ENCODE measurements at places on chromosomes 16 and 17.

GRCh38 chr17:77427391-77427991 lies 286.7 kb downstream of the SEC14L1 start:
- no peak for DNase-seq

DNA sequence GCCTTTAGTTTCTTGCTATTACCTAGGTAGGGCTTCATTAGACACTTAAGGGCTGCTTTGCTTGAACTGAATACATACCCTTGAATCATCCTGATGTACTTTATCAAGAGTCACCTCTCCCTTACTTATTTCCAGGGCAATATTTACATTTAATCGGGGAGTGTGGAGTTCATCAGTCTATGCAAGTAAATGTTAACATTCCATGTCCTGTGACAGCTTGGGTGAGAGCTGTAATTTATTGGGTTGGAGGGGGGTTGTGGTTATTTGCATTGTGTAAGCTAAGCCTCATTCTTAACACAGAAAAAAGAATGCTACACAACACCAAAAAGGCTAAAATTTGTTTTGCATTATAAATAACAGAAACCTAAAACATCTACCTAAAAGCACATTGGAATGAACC lies 16.7 kb downstream of the KCNJ16 start:
- DNase-seq = no peak

DNA sequence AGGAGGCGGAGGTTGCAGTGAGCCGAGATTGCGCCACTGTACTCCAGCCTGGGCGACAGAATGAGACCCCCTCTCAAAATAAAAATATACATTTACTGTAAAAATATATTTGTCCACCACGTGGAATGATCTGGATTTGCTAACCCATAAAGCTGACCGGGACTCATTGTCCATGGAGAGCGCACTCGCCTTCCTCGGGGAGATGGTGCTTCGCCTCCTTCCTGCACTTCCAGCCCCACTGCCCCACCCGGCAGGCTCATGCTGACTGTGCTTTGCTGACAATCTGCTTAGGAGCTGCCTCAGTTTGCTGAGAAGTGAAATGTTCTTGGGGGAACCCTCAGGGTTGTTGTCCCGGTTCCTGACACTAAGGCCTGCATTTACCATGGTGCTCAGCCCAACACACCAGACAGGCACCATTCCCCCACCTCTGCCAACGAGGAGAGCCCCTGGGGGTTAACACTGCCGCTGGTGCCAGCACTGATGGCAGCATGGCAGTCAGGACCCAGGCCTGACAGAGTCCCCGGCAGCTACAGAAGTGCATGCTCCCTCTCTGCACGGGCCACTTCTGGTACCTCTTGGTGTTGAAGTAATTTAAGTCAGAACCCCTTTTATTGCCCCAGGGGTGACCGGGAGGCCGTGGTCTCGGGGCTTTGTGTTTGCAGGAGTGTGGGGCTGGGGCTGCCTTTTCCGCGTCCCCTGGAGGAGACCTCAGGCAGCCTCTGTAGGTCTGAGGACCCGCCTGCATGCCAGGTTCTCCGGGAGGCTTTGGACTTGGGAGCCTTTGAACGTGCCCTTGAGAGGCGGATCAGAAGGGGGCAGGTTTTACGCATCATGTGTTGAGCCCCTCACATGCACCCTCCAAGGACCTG lies 2.5 kb downstream of the NUBP2 start:
- no peak for DNase-seq

DNA sequence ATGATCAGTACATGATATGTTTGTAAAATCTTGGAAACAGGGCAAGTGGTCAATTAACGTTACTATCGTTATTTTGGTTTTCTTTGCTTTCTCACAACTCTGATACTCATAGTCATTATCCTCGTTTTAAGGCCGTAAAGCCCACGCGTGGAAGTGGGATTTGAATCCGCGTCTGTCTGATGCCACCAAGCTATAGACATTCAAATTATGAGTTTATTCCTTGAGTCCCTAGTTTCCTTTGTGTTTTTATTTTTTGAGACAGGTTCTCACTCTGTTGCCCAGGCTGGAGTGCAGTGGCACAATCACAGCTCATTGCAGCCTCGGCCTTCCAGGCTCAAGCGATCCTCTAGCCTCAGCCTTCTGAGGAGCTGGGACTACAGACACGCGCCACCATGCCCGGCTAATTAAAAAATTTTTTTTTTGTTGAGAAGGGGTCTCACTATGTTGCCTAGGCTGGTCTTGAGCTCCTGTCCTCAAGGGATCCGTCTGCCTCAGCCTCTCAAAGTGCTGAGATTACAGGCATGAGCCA lies 1.0 kb downstream of the DCTN5 start:
- no peak for DNase-seq

DNA sequence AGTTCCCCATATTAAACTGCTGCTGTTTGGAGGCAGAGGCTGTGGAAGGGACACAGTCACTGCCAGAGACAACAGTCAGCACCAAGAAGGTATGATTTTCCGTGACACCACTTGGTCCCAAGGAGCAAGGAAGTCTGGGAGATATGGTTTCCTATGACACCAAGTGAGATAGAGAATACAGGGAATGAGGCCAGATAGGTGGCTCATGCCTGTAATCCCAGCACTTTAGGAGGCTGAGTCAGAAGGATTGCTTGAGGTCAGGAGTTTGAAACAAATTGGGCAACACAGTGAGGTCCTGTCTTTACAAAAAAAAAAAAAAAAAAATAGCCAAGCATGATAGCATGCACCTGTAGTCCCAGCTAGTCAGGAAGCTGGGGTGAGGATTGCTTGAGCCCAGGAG lies 90.8 kb downstream of the ABCC12 start:
- no peak for DNase-seq

DNA sequence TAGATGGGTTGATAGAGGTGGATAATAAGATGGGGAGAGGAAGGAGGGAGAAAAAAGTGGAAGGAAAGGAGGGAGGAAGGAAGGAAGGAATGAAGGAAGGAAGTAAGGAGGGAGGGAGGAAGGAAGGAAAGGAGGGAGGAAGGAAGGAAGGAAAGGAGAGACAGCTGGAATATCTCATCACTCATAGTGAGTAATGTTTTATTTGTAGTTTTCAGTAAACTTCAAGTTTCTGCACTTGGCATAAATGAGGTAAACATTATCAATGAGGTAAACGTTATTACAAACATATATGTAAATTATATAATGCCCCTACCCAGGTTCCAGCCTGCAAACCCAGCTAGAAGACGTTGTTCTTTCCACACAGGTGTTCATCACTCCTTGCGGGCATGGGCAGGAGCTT lies 89.8 kb upstream of the XYLT1 start:
- no peak for DNase-seq

GRCh38 chr16:86789621-86790051 lies 211.3 kb downstream of the FOXL1 start:
- no peak for DNase-seq

DNA sequence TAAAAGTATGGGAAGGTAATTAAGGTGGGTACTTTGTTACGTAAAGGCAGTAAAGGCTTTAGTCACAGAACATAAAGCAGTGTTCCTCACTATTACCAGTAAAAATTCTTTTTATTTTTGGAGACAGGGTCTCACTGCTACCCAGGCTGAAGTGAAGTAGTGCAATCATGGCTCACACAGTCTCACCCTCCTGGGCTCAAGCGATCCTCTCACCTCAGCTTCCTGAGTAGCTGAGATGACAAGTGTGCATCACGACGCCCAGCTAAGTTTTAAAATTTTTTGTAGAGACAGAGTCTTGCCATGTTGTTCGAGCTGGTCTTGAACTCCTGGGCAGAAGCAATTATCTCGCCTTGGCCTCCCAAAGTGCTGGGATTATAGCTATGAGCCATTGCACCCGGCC lies 80.5 kb downstream of the CREBBP start:
- no peak for DNase-seq

DNA sequence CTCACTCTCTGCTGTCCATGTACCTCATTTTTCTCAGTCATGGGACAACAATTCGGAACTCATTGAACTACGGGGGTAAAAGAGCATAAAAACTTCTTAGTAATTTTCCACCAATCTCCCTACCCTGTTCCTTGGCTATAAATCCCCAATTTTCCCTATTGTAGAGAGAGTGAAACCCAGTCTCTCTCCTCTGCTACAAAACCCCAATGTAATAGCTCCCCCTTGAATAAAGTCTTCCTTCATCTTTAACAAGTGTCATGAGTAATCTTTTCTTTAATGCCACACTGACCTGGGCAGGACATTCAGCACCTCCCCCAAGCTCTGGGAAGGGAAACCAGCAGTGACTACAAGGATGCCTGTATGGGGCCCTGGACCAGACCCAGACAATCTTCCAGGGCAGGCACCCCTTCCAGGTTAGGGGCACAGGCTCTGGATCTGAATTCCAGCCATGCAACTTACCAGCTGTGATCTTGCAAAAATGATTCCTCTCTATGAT lies 10.2 kb upstream of the EIF1 start:
- no peak for DNase-seq

GRCh38 chr16:75477680-75478473 lies 13.4 kb upstream of the TMEM170A start:
- DNase-seq = peak; percentile 34

DNA sequence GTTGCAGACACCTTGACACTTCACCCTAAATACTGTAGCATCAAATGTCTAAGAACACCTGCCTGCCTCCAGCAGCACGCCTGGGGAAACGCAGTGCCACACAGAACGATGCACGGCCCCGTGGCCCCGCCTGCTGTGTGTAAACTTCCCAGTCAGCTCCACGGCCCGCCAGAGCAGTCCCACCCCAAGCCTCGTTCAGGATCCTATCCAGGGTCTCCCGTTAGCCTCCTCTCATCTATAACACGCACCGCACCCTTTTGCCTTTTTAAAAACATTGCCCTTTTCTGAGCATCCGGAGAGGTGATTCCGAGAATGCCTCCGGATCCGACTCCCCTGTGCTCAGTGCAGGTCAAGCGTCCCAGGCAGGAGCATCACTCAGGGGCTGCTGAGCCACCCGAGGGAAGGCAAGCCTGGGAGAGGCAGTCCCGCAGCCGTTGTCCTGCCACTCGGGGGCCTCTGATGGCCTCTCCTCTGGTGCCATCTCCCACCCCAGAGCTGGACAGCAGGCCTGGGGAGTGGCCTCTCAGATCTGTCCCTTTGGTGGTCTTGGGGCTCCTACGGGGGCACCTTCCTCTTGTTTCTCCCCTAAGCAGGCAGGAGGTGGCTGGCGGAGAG lies 37.9 kb upstream of the SLC38A10 start:
- no peak for DNase-seq

DNA sequence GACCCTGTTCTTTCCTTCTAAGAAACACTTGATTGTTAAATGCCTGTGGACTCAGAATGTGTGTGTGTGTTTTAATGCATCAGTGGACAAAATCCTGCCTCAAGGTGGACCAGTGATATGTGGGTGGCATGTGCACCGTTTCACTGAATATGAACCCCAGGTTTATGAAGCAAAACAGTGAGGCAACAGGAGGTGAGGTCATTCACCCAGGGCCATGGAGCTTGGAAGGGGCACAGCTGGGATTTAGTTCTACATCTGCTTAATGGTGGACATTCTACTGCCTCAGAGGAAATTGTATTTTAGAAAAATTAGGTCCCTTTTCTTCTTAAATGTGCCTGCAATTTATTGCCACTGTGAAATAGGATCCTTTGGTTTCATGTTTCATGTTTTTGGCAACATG lies 549.5 kb upstream of the EEF2KMT start:
- no peak for DNase-seq

- DNase-seq = no peak
Measured at GRCh38 chr17:75061618-75062017, 14.6 kb downstream of the KCTD2 start.

DNA sequence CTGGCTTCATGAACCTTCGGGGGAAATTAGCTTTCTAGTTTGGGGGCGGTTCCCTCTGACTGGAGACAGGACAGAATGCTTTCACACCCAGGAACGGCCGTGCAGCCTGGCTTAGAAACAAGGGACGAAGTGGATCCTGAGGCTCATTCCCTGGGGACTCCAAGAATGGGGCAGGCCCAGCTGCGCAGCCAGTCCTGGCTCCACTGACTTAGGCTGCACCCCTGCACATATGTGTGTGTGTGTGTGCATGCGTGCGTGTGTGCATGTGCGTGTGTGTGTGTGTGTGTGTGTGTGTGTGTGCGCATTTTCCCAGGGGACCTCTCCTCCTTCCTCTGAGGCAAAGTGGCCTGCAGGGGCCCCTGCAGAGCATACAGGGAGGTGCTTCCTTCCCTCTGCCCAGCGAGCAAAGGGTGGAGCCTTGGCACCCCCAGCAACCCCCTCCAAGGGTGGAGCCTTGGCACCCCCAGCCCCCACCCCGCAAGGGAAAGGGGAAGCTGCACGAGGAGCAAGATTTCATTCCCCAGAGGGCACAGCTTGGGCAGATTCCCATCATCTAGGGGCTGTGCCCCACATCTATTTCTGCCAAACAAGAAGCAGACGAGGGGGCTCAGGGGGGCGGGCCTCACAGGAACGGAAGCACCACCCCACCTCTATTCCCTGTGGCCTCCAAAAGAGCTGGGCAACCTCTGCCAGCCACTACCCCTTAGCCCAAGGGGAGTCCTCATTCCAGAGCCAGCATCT lies 97.6 kb upstream of the CBX4 start:
- DNase-seq = no peak

DNA sequence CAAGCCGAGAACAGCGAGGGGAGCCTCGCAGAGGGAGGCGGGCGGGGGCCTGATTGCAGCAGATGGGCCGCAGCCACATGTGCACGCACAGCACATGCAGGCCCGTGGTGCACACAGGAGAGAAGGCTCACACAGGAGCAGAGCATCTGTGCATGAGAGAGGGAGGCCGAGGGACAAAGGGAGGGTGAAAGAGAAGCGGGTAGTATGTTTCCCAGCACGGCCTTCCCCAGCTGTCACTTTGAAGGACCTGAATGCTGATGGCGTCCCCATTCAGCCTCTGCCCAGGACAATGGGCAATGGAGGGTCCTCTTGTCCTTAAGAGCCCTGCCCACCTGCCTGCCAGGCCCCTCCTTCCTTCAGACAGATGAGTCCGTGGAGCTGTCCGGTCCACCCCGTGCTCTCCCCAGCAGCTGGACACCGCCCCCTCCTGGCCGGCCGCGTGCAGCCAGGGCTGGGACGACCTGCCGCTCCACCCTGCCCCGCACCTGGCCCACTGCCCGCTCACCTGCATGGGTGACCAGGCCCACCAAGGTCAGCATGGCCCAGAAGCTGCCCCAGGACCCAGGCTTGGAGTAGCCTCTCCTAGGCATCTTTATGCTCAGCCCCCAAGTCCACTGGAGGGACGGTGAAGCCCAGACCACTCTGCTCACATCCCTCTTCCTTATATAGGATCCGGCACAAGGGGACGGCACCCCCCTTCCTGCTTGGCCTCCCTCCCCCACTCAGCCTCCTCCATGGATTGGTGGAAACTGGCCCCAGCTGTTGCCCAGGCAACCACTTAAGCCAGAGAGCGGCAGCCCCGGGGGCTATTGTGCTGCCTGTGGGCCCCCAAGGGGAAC lies at the start of gene BTBD17:
TSS of gene BTBD17 (minus strand) at position 639 of the 839 bp plus-strand sequence. CDS start at position 590, 49 bp downstream.
- DNase-seq = peak; percentile 46

Measured in NCI-H2081 (cell line).